ENCODE measurements at places on chromosomes 4 and X. TPM values are rescaled to one million over a fixed set of nuclear protein-coding genes. Genes with fewer than 3 reads are reported as not detected.

DNA sequence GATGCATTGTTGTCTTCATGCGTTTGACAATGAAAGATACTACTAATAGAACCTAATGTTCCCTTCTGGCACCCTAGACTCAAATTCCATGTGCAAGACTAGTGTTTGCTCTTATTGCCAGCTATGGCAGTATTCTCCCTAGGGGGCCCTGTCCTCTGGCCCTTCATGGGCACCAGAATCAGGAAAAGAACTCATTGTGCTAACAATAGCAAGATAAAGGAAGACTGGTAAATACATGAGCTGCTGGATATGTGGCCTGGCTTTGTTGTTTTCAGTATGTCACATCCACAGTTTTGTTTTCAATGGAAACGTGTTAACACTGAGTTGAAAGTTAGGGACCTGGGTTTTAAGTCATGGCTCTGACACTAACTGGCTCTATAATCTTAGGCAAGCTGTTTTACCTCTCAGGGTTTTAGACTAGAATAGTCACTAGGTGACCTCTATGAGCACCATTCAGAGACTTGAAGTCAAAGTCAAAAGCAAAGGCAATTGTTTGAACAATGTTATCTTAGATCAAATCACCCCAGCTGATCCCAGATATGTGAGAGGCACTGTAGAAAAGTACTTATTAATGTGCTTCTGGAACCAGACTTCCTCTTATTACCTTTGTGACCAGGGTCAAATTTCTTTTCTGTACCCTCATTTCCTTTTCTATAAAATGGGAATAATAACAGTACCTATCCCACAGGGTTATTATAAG, 253.7 kb upstream of the DIAPH2 start:
- DNase-seq, result peak; percentile 30

DNA sequence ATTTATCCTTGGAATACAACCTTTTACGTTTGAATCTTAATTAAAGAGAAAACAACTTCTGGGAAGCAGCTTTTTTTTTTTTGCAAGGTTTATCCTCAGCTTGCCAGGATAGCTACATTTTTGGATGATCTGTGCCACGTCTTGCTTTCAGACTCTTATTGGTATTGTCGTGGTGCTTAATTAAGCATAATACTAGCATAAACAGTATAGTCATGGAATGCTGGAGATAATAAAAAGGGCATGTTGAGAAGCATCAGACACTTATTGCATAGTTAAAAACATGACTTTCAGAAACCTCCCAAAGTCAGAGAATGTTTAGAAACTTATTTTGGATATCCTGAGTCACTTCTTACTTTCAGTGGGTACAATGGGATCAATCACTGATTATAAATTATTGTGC, 77.0 kb downstream of the PALLD start:
- DNase-seq, result no peak

PABPC1L2A gene
- total RNA-seq, result not detected

GRCh38 chrX:43956034-43956433, 17.2 kb downstream of the NDP start:
- no peak for DNase-seq

GRCh38 chr4:85368240-85368639, 106.7 kb upstream of the ARHGAP24 start:
- no peak for DNase-seq

DNA sequence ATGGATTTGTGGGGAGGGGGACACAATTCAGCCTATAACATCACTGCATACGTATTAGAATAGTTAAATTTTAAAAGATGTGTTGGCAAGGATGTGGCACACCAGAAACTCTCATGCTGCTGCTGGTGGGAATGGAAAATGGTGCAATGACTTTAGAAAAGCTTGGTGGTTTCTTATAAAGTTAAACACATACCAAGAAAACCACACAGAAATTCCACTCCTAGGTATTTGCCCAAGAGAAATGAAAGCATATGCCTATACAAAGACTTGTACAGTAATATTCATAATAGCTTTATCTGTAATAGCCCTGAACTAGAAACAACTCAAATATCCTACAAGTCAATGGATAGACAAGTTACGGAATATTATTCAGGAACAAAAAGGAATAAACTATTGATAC, 71.3 kb upstream of the PDHA1 start:
- DNase-seq, result no peak

HELT gene
- total RNA-seq, result not detected

DNA sequence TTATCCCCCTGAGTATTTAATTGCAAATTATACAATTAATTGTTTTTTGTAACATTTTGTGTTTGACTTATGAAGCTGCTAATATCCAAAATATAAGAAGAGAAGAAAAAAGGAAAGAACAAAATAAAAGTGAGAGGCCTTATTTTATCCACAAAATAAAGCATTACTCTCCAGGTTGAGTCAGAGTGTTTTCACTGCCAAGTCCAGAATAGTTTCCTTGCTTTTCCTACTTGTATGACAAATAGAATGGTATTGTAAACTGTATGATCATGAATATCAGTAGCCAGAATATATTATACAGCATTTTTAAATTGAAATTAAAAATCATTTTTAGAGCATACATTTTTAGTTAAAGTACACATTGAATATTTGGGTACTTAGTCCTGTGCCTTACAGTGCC, 237.8 kb downstream of the NDST4 start:
- no peak for DNase-seq

DRP2 gene
- total RNA-seq, result not detected

GRCh38 chrX:20488473-20488872, 221.8 kb upstream of the RPS6KA3 start:
- no peak for DNase-seq

FAM47A gene
- not detected for total RNA-seq

DNA sequence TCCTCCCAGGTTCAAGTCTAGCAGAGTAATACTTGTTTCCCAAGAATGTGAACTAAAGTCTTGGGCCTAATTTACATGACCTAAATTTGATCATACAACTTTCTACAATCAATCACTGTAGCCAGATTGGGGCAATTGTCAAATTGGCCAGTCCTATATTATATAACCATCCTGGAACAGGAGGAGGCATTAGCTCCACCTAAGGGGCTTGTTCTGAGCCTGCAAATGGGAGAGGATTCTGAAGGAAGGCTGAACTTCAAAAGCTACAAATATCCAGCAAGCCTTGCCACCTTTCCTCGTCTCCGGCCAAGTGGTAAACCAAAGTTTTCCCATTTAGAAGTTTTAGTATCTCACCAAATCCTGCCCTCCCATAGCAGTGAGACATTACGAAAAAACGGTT, 1289.6 kb upstream of the TENM3 start:
- DNase-seq, result no peak

GRCh38 chr4:39235021-39235420, 52.7 kb downstream of the WDR19 start:
- DNase-seq, result no peak

DNA sequence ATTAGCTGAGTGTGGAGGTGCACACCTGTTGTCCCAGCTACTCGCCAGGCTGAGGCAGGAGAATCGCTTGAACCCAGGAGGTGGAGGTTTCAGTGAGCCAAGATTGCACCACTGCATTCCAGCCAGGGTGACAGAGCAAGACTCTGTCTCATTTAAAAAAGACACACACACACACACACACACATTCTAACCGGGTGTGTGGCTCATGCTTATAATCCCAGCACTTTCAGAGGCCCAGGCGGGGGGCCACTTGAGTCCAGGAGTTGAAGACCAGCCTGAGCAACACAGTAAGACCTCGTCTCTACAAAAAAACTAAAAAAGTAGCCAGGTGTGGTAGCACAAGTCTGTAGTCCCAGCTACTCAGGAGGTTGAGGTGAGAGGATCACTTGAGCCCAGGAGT, 152.3 kb downstream of the LRBA start:
- no peak for DNase-seq

- peak; percentile 35 for DNase-seq
These were observed 67.0 kb downstream of the SEL1L3 start for GRCh38 chr4:25795566-25796454.

- DNase-seq, result no peak
These were observed 95.0 kb downstream of the ARX start for GRCh38 chrX:24920769-24921168.

DNA sequence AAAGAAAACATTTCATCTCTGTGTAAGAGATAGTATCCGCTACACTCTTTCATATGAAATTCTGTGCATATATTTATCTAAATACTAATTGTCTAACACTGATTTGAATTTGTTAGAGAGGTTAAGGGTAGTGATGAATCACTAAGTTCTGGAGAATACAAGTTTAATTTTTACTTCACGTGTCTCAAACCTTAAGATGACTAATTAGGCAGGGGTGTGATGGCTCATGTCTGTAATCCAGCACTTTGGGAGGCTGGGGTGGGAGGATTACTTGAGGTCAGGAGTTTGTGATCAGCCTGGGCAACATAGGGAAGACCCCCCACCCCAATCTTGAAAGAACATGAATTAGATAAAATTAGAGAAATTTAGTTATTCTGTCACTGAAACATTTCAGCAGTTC, 2241.9 kb downstream of the PCDH7 start:
- no peak for DNase-seq

DNA sequence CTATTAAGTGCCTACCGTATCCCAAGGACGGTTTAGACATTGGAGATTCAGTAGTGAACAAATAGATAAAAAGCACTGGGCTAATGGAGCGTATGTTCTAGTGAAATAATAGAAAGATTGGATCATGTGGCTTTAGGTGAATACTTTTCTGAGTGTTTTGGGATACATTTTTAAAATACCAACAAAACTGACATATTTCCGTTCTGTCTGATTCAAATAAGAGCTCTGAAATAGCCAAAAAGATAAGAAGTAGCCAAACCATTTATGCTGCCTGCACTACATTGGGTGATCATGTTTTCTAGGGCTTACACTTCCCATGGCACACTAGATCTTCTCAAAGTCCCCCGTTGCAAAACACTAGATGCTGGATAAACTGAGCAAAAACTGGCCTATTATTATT, 14.2 kb downstream of the IGFBP7 start:
- DNase-seq, result no peak

GRCh38 chr4:168131196-168131595, 38.9 kb downstream of the ANXA10 start:
- no peak for DNase-seq

ADGRG4 gene
- not detected for total RNA-seq

DNA sequence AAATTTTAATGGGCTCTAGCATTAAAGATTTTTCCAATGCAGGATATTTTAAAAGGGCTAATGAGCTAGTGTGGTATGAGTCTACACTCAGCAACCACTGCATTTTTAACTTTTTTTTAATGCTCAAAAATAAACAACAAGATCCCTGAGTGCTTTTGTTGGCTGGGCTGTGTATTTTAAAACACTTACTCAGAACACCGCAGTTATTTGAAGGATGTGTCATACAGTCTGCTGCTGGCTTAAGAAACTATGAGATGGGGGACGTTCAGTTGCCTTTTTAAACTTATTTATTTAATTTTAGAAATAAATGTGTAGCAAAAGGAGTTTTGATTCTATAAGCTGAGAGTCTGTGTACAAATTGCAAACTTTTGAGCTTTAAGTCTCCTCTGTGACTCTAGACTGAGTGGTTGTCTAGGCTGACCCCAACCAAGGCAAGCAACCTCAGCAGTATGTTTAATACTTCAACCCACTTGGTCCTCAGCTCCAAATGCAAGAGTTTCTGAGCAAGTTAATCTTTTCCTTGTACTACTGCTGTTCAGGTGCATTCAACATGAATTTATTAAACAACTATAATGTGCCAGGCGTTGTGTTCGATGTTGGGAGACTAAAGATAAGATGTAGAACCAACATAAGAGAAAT, 278.6 kb upstream of the DIPK2B start:
- DNase-seq, result no peak

RTL3 gene
- total RNA-seq, result not detected

- peak; percentile 60 for DNase-seq
These were observed 84.2 kb downstream of the BCOR start for GRCh38 chrX:40013266-40014195.

GRCh38 chrX:1453395-1453783, 680 bp upstream of the ASMTL start:
- DNase-seq, result no peak

USP51 gene
- total RNA-seq, result 0.87 TPM

GRCh38 chrX:23756165-23756564, 13.1 kb upstream of the ACOT9 start:
- DNase-seq, result peak; percentile 67

GRCh38 chr4:139015948-139016471, 429 bp downstream of the NOCT start:
- peak; percentile 48 for DNase-seq

DNA sequence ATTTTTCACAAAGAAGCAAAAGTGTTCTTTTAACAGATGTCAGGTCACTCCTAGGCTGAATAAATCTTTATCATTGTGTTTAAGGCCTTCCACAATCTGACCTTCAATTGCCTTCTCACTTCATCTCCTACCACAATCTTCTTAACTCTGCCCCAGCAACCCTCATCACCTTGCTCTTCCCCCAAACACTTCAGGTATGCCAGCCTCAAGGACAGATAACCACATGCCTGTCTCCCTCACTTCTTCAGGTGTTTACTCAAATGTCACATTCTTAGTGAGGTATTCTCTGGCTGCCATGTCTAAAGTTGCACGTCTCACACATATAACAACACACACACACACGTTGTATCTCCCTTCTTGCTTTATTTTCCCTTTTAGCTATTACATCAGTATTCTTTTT, 146.5 kb downstream of the ANKRD50 start:
- DNase-seq, result no peak

PDGFC gene
- 15.3 TPM for total RNA-seq

GRCh38 chr4:157655096-157655809, 434.7 kb downstream of the GRIA2 start:
- no peak for DNase-seq

DNA sequence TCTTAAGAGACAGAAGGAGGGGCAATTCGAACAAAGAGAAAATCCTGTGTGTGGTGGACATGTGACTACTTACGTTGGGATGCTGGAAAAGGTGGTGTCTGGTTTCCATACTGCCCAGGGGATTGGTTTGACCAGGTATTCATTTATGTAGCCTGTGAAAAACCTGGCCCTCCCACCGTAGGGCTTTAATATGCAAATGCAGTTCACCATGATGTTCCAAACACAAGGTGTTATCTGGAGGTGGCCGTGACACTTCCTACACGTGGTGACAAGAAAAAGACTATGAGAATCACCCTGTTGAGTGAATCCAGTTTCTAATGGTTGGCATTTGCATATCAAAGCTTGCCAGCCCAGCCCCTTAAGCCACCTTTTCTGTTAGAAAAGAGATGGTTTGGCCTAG, 27.9 kb downstream of the UGT2B4 start:
- no peak for DNase-seq

GRCh38 chrX:25531096-25531495, 515.3 kb upstream of the ARX start:
- peak; percentile 34 for DNase-seq

GRCh38 chrX:43423876-43424275, 232.2 kb upstream of the MAOA start:
- DNase-seq, result no peak
